Muscle of back (tissue), 13 donors: ENCODE measurements at places on chromosomes 5 and 9. TPM values are rescaled to one million over a fixed set of nuclear protein-coding genes. Genes with fewer than 3 reads are reported as not detected.

DNA sequence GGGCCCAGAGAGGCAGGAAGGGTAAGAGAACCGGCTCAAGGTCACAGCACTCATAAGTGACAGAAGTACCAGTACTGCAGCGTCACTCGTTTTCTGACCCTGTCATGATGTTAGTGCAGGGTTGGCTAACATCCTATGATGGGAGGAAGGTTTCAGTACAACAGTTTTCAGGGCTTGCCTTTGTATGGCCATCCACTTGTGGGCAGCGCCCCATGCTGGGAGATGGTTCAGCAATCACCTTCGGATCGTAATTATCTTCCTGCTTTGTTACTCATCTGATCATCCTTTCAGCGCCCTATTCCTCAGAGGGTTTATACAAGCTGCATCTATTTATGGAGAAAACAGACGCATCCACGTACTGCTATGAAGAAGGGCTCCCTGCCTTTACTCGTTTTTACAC lies 2.4 kb downstream of the MAP1B start:
- DNase-seq = no peak

- no peak for DNase-seq
Measured at GRCh38 chr5:83780699-83781350, 60.2 kb upstream of the HAPLN1 start.

- DNase-seq = peak; percentile 61
Measured at GRCh38 chr5:16931334-16932110, 4.6 kb downstream of the MYO10 start.

Gene CTXN3
- polyA plus RNA-seq = 3.1 TPM
